Activated CD4-positive, alpha-beta T cell treated with anti-CD3 and anti-CD28 coated beads, Interleukin-2, Interleukin-6, amounts not matched to agents 100 ng/mL and 50 ng/mL, durations not matched to agents 16 hours and 8 hours (primary cell): ENCODE measurements at places on chromosomes 11 and 22.

DNA sequence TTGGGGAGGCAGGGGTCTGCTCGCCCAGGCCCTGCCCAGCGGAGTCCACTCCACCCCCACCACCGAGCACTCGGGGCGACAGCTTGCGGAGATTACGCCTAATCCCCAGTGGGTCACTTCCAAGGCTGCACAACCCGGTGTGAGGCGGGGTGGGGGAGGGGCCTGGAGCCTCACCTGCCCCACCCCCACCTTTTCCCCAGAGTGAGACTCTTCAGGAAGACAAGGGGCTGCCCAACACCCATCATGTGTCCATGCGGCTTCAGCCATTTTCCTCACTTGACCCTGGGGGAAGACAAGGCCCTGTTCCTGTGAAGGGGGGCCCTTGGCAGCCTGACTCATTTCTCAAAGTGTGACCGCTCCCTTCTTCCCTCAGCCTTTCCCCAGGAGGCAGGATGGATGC is 12.5 kb downstream of the SYNGR1 start:
- DNase-seq, result no peak

GRCh38 chr11:1442163-1442562 is 44.4 kb downstream of the MOB2 start:
- DNase-seq, result no peak

GRCh38 chr11:3231851-3232744 is at the start of gene MRGPRE:
Gene MRGPRE (minus strand): TSS chr11:3232417. CDS start chr11:3228799, 3,618 bp downstream.
- no peak for DNase-seq

- peak; percentile 53 for DNase-seq
Measured at GRCh38 chr11:64802370-64803157, 450 bp downstream of the MAP4K2 start.

- DNase-seq, result no peak
Measured at GRCh38 chr22:41970601-41971000, 1.4 kb downstream of the SEPTIN3 start.

DNA sequence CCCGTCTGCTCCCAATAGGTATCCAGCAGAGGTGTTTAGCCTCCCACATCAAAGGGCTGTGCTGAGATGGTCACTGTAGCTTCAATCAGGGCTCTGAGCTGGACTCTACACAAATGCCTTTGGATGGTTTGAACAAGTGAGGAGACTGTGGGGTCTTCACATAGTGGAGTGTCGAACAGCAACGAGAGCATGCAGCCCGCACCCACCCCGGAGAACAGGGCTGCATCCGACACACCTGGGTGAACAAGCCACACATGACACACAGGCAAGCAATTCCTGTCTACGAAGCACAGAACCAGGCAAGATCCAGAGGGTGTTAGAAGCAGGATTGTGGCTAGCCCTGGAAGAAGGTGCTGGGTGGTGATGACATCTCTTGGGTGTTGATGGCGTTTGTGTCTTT is 58.0 kb upstream of the FGF3 start:
- DNase-seq, result no peak

DNA sequence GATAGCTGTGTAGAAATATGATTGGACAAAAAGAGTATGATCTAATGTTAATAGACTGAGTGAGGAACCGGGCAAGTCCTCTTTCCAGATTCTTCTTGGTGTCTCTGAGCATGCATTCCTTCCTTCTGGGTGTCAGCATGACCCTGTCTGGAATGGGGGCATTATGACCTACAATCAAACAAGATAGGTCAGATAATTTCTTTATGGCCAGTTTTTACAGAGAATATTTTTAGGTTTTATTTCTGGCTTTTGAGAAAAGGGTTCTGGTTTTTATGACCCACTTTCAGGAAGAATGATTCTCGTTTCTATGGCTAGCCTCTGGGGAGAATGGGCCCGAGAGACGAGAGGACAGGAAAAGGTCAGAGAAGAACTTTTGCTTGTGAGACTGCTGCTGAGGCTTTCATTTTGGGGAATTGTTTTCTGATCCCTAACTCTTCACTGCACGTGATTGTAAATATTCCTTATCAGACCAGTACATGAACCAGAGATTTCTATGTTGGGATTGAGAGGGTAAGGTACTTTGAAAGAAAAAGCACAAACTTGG is 383.8 kb downstream of the AASDHPPT start:
- no peak for DNase-seq

DNA sequence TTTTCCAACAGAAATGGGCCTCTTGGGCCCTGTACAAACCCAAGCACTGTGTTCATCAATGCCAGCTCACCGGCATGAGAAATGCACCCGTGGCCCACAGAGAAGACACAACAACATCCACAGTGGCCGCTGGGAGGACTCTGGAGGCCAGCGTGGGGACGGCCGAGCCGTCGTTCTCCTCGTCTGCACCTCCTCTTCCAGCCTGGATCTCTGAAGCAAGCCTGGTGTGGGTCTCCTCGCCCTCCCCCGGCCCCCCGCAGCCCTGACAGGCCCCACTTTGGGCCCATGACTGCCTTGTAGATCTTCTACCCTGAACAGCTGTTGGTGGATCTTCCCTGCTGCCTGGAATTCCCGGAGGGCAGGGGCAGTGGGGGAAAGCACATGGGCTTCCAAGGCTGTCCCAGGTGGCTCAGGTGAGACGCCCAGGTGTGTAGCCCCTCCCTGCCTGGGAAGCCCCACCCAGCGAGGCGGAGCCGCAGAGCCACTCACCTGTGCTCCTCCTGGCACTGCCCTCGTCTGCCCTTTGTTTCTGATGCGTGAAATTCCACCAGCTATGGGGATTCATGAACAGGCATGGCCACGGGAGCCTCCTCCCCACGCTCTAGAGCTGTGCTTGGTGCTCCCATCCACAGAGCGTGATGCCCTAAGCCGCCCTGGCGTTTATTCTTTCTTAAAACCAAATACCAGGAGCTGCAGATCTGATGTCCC is 225.9 kb downstream of the BRD1 start:
- no peak for DNase-seq

- DNase-seq, result no peak
Measured at GRCh38 chr11:132540581-132540980, 991.7 kb downstream of the OPCML start.

DNA sequence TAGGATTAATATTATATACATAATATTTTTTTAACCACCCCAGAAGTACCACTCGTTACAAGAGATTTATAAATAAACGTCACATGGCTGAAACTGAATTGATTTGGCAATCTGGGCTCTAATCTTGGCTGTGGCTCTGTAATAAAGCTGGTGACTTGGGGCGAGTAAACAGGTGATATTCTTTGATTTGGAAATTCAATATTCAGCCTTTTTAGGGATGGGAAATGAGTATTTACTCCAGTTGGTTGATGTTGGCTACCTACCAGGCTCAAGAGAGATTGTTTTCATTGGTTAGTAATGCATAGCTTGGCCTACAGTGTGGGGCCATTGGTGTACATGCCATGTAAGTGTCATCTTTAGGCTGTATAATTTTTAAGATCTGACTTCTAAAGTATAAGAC is 117.7 kb upstream of the SORL1-AS1 start:
- no peak for DNase-seq

DNA sequence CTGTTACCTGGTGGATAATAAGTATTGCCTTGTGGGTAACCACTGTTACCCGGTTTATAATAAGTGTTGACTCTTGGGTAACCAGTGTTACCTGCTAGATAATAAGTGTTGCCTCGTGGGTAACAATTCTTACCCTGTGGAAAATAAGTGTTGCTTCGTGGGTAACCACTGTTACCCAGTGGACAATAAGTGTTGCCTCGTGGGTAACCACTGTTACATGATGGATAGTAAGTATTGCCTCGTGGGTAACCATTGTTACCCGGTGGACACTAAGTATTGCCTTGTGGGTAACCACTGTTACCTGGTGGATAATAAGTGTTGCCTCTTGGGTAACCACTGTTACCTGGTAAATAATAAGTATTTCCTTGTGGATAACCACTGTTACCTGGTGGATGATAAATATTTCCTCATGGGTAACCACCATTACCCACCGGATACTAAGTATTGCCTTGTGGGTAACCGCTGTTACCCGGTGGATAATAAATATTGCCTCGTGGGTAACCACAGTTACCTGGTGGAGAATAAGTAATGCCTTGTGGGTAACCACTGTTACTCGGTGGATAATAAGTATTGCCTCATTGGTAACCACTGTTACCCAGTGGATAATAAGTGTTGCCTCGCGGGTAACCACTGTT is 8.7 kb upstream of the NXPE4 start:
- no peak for DNase-seq

DNA sequence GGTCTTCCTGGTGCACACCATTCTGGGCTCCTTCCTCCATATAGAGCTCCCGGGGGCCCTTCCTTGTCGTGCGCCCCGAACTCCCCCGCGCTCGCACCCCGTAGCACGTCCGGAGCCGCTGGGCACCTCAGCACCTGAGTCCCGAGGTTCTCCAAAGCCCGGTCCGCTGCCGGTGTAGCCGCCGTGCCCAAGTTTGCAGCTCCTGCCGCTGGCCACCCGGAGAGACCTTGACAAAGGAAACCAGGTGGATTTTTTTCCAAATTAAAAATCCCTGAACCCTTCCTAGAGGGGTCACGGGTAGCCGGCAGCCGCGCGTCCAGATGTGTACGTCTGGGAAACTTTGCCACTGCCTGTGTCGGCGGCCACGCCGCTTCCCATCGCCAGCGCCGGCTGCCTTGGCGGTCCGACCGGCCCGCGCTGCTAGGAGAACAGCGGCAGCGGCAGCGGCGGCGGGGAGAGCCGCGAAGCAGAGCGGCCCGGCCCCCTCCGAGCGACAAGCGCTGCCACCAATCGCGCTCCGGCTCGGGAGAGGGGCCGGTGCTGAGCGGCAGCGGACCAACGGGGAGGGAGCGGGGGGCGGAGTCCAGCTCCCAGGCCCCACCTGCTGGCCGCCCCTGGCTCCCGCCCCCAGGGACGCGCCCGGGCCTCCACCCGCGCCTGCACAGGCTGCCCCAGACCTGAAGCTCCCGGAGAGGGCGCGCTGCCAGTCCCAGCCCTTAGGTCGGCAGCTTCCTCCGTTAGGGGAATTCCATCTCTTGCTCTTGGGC is at the start of gene GALNT18:
TSS of gene GALNT18 (minus strand) at position 433 of the 767 bp plus-strand sequence.
- DNase-seq, result peak; percentile 93

- DNase-seq, result no peak
Measured at GRCh38 chr11:126963603-126964363, 36.8 kb downstream of the KIRREL3 start.

GRCh38 chr11:62370743-62371440 is 33.6 kb downstream of the ASRGL1 start:
- DNase-seq, result peak; percentile 53

DNA sequence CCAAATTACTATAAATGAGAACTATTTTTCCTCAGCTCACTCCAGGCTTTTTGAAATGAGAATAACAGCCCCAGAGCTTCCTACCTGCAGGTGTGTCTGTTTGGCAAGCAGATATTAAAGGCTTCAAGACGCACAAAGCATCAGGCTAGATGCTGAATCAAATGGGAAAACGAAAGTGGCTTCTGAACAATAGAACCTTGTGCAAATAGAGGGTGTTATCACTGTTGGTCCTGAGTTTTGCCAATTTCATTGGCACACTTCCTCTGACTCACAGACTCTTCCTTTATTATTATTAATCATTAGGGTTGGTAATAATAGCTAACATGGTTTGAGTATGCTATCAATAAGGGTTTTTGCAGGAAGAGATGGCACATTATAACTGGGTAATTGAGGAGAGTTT is 13.4 kb downstream of the SYT13 start:
- no peak for DNase-seq

- no peak for DNase-seq
Measured at GRCh38 chr22:32562401-32562800, 87.8 kb downstream of the FBXO7 start.

GRCh38 chr22:23182309-23183060 is 2.2 kb downstream of the BCR start:
- peak; percentile 76 for DNase-seq

GRCh38 chr11:12375720-12376119 is 1.7 kb upstream of the PARVA start:
- no peak for DNase-seq

DNA sequence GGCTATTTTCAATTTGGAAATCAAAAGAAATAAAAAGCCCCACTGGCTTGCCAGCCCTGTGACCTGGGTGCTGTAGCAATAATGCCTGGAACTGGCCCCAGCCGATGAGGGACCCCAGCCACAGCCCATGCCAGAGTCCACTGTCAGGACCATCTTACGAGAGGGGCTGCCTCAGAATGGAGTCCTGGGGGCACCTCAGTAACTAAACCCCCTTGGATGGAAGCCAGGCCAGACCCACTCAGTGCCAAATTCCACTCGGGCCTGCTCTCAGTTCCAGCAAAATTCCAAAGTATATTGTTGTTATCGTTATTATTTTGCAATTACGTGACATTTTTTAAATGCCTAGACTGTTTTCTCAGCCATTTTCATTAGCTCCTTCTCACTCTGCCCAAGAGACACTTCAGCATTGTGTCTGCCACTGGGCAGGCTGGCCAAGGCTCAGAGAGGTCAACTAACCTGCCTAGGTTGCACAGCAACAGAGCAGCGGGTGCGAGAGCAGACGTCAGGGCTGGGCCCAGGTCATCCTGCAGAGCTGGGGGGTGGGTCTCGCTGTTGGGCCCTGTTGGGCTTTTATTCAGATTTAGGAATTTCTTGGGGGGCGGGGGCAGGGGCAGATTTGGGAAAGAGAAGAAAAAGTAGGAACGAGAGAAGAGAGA is 19.5 kb downstream of the CDKN1C start:
- no peak for DNase-seq

- peak; percentile 56 for DNase-seq
Measured at GRCh38 chr22:21865041-21865440, 2.4 kb downstream of the MAPK1 start.

DNA sequence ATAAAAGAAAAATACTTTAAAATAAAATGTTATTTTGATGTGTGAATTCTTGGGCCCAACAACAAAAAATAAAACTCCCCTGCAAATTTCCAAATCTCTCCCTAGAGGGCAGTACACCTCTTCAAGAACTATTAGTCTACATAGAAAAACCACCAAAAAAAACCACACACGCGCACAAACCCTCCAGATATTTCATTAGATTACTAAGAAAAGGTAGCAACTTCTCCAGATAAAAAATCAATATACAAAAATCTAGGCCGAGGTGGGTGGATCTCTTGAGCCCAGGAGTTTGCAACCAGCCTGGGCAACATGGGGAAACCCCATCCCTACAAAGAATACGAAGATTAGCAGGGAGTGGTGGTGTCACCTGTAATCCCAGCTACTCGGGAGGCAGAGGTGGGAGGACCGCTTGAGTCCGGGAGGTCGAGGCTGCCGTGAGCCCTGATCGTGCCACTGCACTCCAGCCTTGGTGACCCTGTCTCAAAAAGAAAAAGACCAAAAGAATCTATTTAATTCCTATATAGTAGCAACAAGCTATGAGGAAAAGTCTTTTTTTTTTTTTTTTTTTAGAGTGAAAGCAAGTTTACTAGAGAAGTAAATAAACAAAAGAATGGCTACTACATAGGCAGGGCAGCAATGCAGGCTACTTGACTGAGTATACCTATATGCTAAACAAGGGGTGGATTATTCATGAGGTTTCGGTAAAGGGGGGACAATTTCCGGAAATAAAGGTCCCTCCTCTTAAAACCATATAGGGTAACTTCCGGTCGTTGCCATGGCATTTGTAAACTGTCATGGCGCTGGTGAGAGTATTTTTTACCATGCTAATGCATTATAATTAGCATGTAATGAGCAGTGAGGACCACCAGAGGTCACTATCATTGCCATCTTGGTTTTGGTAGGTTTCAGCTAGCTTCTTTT is 13.1 kb downstream of the B3GNT6 start:
- peak; percentile 89 for DNase-seq

GRCh38 chr11:47797633-47798032 is 30.5 kb upstream of the FNBP4 start:
- DNase-seq, result peak; percentile 84

- DNase-seq, result no peak
Measured at GRCh38 chr11:76891793-76892192, 31.1 kb downstream of the ACER3 start.
